Globus pallidus (tissue), 1 donor: ENCODE measurements at places on chromosomes 13 and 19.

GRCh38 chr19:13163609-13164342, 13.6 kb downstream of the IER2 start:
- peak; percentile 51 for DNase-seq

DNA sequence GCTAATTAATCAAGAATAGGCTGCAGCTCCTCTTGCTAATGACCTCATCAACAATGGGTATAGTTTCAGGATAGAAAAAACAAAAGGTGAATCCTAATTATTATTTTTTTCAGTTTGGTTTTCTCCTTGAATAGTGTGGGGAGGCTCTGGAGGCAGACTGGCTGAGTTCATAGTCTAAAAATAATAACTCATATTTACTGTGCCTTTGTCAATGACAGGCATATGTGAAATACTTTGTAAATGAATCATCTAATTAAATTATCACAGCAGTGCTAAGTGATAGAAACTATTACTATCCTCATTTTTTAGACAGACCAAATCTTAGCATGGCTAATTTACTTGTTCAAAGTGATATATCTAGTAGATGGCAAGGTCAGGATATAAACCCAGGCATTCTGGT, 1261.0 kb upstream of the SLC10A2 start:
- DNase-seq, result no peak

DNA sequence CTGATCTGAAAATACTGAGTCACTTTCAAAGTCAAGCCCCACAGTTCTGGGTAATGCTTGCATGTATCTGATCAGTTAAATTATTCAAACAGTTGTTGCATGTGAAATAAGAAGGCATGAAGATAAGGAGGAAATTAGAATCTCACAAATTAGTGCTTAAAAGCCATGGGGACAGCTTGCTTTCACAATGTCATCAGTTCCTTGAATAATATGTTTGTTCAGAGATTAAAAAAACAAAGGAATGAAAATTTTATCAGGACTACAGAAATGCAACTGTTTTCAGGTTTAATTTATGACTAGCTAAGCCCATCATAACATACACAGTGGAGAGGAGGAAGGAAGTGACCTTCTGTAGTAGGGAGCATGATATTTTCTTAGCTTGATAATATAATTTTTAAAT, 150.1 kb downstream of the OXGR1 start:
- DNase-seq, result no peak

DNA sequence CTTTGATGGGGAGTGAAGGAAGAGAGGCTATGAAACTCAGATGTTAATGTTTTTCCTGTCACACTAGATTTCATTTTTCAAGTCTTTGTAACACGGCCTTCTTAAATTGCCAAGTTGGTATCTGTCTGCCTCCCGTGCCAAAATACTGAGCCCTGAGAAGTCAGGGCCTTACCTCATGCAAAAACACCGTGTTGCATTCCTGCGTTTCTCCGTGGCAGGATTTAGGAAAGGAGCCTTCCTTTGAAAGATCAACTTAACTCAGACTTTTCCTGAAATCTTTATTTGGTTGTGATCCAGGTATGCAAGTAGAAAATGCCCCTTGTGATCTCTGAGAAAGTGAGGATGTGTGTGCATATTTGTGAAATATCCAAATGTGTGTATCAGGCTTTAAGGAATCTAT, 1291.0 kb upstream of the SLC10A2 start:
- DNase-seq, result no peak

DNA sequence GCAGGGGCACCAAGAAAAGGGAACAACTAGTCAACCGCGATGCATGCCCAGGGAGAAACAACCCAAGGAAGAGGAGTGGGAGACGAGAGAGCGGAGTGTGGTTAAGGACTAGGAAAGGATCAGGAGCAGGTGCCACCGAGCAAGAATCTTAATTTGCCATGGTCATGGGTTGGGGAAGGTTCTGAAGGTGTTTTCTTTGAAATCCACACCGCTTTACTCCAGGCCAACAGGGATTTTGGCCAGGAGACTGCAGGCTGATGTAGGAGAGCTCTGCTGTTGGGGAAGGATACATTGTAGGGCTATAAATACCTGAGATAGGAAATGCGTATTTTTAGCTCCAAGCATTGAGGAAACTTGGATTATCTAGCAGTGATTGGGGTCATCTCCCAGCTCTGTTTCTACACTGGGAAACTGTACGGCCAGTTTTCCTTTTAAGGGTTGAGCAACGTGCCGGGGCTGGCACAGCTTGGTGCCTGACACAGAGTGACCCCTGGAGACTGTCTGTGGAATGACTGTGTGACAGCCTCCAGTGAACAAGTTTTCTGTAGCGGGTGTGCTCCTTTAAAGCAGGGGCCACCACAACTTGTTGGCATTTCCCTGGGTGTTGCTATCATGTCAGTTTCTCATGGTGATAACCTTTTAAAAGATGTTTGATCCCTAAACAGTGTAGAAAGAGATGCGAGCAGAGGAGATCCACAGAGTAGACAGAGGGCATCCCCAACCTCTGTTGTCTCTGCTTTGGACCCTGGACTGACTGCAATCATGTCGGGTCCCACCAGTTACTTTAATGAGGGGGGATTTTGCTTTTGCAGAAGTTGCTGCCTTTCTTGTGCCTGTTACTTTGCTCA, 34.3 kb downstream of the ZNF536 start:
- peak; percentile 87 for DNase-seq

- no peak for DNase-seq
Observed at GRCh38 chr13:31394506-31394905, 194.7 kb downstream of the B3GLCT start.

DNA sequence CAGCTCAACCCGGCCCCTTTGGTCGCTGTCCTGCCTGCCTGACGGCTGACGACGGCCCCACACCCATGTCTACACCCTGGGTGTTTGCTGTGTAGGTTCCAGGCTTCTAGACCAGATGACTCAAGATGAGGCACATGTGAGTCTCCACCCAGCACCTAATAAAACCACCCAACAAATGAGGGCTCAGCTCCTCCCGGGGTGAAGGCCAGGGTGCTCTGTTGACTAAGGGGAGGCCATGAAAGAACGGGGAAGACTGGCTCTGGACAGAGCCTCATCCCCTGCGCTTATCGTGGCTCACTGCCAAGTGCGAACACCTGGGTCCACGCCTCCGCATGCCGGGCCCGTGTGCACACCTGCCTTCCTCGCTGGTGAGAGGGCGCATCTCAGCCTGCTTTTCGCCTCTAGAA, 39.6 kb downstream of the COL4A2 start:
- DNase-seq, result no peak

- DNase-seq, result no peak
Observed at GRCh38 chr13:52374389-52374788, 31.6 kb downstream of the THSD1 start.
